Activated T-helper 1 cell treated with anti-CD3 and anti-CD28 coated beads, Interleukin-12 subunit alpha, Interleukin-12 subunit beta, Interleukin-2, Interleukin-4 antibody, amounts not matched to agents 30 ng/mL and 10 ng/mL and 1 ng/mL, durations not matched to agents 14 hours and 24 hours and 36 hours (primary cell): ENCODE measurements at places on chromosomes 13 and 19.

- DNase-seq, result no peak
Measured at GRCh38 chr13:43895940-43896339, 16.2 kb downstream of the LACC1 start.

GRCh38 chr19:42023121-42023942, 29.3 kb upstream of the ATP1A3 start:
- DNase-seq, result no peak

- no peak for DNase-seq
Measured at GRCh38 chr19:42091742-42092141, 15.8 kb downstream of the ZNF574 start.

DNA sequence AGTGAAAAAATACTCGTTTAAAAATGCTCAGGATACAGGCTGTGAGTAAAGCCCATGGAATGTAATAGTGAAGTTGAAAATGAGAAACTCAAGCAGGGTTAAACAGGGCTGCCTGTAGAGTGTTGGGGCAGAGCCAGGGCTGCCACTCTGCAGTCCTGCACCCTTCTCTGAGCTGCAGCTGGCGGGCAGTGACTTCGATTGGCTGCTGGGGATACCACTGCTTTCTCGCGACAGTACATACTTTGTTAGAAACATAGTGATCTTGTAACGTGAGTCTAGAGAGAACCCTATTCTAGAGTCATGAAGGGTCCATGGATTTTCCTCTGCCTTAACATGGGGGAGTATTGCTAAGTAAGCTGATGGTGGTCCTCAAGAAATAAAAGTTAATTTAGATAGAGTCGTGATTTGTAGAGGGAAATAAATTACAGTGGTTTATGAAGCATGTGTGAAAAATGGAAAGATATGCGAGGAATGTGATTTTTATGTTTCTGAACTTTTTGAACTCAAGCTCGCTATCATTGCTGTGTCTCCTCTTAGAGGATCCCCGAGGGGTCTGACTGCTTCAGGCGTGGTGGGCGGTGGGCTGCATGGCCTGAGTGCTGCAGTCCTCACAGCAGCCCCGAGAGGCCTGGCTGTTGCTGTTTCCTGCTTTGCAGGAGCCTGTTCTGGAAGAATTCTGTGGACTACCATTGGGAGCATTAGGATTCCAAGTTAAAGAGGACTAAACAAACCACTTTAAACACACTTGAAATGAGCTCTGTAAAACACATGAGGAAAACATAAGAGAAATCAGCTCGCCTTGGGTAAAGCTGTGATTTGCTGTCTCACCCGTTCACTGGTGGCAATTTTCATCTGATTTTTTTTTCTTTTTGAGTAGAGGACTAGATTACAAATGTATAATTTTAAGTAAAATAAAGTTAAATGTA, 95.7 kb downstream of the ARHGEF7 start:
- no peak for DNase-seq
